ENCODE measurements at places on chromosomes 4 and X.

DNA sequence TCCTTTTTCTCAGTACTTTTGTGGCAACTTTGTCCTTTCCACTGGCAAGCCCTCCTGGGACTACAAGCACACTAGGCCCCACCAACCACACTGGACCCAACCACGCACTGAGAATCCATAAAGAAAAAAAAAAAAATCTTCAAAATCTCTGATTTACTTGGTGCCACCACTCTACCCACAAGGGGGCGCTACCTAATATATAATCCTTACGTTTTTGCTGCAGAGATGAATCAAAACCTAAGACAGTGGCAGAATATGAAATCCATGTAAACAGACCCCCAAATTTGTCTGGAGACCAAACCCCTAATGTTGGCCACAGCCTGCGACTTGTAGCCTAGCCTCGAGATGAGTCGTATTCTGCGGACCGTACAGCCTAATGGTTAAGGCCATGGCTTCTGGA lies 63.5 kb upstream of the ARHGAP36 start:
- DNase-seq: no peak

DNA sequence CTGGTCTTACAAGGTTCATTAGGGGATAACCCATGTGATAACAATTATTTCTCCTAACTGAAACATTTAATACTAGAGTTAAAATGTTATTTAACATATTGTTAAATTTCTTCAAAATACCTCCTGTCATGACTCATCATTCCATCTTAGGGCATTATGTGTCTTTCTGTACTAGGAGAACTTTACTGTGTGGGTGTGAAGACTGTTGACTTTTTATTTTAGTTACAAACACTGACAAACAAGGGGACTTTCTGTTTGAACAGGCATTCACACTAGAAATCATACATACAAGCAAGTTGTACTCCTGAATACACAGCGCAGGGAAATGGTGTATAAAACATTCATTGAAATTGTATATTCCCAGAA lies 175.9 kb downstream of the FBXW7 start:
- no peak for DNase-seq

- DNase-seq: no peak
Measured at GRCh38 chr4:173317004-173317403, 17.2 kb downstream of the HMGB2 start.

DNA sequence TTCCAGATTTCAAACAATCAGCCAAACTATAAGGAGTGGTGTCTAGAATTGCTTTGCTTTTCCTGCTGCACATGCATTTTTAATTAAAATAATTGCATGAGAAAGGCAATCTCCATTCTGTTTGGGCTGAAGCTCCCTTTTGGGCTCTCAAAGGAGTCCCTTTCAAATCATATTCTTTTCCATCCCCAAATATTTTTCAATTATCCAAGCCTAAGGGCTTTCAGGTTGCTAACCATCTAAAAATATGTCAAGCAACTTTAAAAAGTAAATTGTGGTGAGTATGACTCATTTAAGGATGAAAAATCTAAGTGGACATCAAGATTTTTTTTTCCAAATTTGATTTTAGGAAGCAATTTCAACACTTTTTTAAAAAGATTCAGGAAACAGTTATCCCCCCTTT lies 28.4 kb downstream of the PIR start:
- no peak for DNase-seq
